ENCODE measurements at places on chromosomes 3 and 15.

- no peak for DNase-seq
Observed at GRCh38 chr3:24530471-24530870, 35.8 kb upstream of the THRB start.

DNA sequence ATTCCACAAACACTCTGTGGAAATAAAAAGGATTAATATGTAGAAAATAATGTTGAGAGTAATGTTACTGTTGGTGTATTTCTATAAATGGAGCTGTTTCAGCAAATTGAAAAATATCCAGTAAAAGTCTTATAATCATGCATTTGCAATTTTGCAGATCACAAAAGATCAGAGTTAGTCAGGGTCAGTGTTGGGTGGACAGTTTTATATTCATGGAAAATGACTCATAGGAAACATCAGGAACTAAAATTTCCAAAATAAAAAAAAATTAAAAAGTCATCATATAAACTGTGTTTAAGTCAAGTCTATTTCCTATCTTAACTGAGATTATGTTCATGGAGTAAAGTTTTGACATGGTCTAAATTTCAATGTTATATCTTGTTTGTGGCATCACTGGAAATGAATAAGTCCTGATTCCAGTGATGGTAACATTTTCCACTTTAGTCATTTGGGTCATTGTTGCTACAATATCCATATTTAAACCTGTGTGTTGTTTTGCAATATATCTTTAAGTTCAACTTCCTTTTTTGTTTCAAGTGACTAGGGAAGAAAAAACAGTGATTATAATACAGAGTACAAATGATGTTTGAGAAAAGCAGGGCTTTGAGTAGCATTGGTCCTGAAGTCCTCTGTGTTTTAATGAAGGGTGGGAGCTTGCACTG, 37.8 kb downstream of the MITF start:
- no peak for DNase-seq

DNA sequence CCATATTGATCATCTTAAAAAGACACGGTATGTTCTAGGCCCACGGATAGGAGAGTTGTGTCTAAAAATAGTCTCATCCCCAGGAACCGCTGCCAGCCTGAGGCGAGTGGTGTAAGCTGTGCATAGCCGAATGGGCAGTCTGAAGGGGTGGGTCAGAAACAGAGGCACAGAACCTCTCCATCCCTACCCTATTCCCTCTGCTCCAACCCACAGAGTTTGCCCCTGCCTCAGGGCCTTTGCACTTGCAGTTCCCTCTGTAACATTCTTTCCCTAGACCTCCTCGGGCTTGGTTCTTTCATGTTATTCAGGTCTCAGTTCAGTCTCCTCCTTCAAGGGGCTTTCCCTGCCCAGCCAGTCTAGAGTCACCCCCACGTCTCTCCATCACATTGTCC, 4.8 kb downstream of the SCN5A start:
- no peak for DNase-seq

GRCh38 chr3:17162116-17162515, 277.4 kb downstream of the PLCL2 start:
- DNase-seq = no peak

All from stimulated activated naive CD8-positive, alpha-beta T cell treated with anti-CD3 and anti-CD28 coated beads, Interleukin-15, amount 100 ng/mL, for 72 hours (primary cell).